ENCODE measurements at places on chromosomes 1 and 21.

DNA sequence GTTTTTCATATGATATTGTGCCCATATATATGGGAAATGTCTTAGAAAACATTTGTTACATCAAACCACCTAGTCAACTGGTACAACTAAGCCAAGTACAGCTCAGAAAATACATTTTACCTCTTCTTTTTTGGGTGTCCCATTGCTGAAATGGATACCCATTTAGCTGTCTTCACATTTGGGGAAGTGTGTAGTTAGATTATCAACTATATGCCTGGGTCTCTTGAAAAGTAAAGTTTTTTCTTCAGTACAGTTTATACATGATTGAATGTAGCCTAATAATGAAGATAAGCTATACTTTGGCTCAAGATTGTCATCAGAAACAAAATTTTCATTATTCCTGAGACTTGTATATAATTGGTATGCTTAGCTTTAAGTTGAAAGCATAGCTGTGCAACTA is 2.0 kb downstream of the AGO3 start:
- no peak for DNase-seq

GRCh38 chr1:68142461-68142860 is 89.9 kb downstream of the WLS start:
- DNase-seq = no peak

DNA sequence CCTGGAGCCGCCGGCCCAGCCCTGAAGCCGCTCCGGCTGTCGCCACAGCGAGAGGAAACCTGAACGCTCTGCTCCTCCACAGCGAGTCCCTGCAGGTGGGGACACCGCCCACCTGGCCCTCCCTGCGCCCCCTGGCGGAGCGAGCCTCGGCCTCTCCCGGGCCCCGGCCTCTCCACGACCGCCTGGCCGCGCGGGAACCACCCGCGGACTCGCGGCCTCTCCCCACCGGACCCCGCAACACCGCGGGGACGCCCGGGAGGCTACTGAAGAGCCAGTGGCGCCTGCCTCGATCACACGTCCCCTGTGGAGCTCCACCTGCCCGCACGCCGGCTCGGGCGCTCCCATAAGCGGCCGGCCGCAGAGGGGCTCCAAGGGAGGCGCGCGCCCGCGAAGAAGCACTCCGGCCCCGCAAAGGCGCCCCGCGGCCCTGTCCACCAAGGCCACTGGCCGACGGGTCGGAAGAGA is 109.6 kb downstream of the KCNN3 start:
- peak; percentile 86 for DNase-seq

DNA sequence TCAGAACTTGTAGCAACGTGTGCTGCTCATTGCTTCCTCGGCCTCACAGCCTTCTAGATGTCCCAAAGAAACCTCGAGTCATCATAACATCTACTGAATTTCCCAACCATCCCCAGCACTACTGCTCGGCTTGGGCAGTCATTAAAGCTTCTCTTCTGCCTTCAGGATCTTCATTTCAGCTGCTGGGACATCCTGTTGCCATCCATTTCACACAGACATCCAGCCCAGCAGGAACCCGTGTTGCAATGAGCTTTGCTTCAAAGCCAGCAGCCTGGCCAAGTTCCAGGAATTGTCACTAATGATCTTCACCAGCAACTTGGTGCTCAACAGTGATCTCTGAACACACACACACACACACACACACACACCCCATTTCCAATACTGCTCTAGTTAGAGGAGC is 18.5 kb downstream of the WLS start:
- no peak for DNase-seq

- peak; percentile 47 for DNase-seq
Measured at GRCh38 chr1:5745800-5746610, 246.2 kb downstream of the NPHP4 start.

- DNase-seq = no peak
Measured at GRCh38 chr1:54754486-54755285, 9.6 kb downstream of the PARS2 start.

DNA sequence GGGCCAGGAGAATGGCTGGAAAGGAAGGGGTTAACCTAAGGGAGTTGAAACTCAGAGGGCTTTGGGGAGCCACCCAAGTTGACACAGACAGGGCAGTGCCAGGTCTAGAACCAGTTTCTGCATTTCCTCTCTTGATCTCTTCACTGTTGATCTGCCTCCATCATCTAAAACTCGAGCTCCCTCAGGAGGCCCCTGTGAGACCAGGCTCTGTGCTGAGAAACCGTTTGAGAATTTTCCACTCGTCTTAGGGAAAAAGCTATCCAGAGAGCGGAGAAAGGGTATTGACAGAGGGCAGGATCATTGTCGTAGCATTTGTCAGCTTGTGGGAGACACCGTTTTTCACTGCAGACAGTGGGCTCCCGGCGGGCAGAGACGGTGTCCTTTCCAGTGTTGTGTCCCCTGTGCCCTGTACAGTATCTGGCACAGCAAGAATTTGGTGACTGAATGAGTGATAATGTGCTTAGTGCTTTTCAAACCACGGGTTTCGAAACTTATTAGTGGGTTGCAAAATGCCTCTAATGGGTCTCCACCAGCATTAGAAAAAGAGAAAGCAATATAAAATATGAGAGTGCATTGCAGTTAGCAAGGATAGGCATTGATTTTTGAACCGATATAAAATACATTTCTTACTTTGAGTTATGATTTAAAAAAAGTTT is 31.1 kb downstream of the PROK1 start:
- DNase-seq = no peak

DNA sequence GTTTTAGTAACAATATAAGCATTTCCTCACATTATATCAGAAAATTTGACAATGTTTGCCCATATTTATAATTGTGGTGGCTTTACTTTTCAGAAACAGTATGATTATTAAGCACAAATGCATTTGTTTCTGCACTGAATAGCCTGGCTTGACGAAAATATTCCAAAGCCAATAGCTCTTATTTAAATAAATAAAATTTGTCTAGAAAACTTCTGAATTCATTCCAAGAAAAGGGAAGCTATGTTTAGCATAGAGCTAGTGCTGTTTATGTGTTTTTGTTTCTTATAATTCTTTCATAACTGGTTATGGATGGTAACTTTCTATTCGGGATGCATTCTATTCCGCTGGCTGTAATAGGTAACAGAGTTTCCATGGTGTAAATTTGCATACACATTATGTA is 268.6 kb downstream of the PTBP2 start:
- DNase-seq = no peak

- DNase-seq = no peak
Measured at GRCh38 chr1:218366322-218367052, 21.4 kb downstream of the TGFB2 start.

- no peak for DNase-seq
Measured at GRCh38 chr1:6172549-6172948, 7.6 kb downstream of the CHD5 start.

DNA sequence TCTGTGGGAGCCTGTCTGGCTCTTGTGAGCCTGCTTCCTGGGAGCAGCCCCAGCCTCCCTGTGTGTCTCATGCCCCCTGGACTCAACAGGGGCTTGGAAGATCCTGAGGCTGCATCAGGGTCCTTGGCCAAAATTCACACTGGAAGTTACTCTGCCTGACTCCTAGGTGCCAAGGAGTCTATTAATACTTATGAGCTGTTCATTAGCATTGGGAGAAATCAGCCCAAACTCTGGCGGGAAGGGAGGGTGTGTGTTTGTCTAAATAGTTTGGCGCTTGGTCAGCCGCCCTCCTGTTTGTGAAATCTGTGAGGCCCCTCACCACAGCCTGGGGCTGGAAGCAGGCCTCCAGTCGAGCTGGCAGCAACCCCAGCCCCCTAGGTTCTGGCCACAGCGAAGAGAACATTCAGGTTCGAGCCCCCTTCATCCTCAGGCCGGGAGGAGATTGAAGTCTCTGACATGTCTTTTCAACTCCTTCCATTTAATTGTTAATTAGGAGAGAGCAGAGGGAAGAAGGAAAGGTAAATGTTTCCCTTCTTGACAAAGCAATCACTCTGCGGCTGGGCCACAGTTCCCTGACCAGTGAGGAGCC is 82.1 kb upstream of the F3 start:
- no peak for DNase-seq

DNA sequence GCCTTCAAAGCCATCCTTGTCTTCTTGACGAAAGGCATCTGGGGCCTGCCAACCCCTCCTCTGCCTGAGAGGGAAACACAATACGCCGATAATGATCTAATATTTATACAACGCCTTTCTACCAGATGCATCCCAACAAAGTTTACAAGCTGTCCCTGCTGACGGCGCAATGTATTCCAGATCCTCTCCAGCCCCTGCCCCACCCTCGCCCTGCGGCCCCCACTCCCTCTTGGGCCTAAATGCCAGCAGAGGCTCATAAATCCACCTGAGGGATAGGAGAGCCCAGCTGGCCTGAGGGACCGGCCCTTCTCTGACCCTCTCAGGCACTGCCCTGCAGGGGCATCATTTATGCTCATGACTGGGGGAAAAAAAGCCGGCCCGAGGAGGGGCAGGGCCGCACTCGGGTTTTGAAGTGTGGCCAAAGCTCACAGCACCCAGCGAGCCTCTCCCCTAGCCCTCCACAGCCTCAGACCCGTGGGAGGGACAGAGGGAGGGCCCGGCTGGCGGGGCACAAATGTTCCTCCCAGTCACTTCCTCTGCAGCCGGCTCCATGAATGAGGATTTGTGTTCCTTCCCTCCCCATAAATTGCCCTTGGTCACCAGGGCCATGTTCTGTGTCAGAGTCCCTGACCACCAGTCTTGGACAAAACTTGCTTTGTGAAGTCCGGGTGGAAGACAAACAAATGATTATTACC is 140.3 kb downstream of the FOXD2 start:
- no peak for DNase-seq

DNA sequence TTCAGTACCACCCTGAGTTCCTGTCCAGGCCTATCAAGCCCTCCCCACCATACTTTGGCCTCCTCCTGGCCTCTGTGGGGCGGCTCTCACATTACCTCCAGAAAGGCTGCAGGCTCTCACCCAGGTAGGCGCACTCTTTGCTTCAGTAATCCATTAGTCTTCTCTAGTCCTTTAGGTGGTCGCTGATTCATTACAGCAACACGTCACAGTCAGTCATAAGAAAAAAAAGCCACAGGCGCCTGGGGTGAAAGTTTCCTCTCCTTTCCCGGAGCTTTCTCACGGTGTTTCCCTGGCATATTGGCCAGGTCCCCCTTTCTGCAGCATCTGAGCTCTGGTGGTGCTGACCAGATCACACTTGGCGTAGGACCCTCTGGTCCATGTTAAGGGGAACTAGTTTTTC is 12.1 kb downstream of the SLFNL1 start:
- no peak for DNase-seq

DNA sequence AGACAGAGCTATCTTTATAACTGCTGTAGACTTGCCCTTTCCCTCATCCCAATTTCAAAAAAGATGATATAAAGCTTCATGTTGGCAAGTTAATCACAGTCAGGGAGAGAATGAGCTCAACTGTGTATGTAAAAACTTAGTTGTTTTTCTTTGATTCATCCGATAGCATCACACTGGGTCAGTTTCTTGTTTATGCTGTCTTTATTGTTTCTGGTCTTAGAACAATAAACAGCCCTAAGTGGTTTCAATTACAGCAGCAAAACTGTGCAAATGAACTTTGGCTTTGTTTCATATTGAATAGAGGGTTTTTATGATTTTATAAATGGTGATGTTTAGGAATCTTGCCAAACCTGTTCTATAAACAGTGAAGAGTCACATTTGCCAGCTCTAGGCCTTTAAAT is 423.8 kb upstream of the CXADR start:
- DNase-seq = no peak

DNA sequence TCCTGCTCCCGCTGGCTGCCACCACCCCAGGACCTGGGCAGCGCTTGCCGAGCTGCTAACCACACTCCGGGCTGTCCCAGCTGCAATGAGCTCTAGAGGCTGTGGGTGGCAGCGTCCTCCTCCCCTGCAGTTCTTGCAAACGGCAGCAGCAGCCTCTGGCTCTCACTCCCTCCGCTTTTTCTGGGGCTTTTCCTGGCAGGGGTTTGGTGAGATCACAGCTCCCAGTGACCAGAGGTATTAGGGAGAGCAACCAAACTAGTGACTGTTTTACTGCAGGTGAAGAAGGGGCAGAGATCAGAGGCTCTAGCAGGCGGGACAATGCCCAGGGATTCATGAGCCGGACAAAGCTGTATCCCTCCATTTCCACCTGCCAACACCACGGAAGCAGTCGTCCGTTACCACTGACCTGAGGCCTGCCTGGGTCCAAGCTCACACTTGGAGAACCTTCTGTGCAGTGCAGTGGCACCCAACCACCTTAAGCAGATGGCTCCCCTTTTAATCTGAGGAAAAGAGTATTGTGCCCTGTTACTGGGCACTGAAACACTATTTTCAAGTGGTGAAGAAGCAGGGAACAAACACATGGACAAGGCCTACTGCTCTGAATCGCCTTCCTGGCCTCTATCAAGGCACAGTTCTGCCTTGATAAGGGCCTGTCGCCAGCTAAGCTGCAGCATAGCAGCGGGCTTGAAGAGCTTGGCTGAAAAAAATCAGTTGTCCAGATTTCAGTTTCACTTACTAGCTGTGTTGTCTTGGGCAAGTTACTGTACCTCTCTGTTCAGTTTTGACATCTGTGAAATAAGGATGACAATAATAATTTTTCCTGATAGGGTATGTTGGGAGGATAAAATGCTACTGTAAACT is at the start of gene F5:
Gene F5 (minus strand): TSS at position 87 of the 861 bp plus-strand sequence. CDS start 95 bp downstream, outside the sequence.
- DNase-seq = peak; percentile 63

DNA sequence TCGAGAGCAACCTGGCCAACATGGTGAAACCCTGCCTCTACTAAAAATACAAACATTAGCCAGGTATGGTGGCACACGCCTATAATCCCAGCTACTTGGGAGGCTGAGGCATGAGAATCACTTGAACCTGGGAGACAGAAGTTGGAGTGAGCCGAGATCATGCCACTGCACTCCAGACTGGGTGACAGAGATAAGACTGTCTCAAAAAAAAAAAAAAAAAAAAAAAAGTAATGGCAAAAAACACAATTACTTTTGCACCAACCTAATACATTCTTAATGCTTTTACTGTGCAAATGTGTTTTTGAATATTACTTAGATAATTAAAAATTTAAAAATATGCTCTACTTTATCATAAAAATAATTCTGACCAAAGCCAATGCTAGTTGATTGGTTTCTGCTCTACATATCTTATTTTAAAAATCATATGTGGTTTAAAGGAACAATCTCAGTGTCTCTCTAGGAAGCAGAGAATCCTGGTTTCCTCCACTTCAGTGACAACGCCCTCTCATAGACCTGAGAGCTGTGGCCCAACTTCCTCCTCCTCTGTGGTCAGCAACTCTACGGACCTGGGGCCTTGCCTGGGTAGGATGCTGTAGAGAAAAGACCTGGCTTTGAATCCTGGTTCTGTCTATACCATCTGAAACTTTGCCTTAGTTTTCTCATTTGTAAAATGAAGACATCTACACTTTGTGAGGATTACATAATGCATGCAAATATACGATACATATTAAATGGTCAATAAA is 64.7 kb downstream of the TGFBR3 start:
- DNase-seq = no peak
